ENCODE measurements at places on chromosomes 11 and 22.

- no peak for DNase-seq
Measured at GRCh38 chr11:104328512-104328907, 164.6 kb upstream of the PDGFD start.

DNA sequence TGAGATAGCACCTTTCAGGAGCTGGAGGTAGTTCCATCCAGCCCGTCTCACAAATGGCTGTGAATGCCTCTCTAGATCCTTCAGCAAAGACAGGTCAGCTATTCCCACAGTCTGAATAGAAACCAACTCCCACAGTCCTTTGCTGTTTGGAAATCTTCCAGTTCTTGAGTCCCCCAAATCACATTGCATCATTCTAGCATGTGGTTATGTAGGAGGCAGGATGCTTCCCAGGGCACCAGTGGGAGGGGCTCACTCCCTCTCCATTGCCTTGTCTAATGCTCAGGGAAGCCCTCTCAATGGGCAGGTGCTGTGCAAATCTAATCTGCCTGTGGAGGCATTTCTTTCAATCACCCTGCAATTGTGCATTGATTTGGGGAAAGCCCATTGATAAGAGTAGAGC is 14.6 kb downstream of the NAV2 start:
- DNase-seq = no peak

DNA sequence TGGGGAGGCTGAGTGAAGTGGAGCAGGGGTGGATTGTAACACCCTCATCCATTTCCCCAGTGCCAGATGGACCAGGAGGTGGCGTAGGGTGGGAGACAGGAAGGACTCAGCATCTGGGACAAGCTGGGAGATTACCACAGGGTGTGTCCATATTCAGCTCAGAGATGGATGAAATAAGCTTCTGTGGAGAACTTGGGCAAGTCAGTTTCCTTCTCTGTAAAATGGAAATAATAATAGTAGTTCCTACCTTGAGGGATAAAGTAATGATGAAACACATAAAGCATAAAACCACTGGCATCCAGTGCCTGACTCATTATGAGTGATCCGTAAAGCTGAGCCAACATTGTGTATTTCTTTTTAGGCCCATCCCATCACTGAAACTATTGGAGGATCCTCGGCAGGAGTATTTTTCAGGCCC is 607 bp upstream of the ROBO4 start:
- DNase-seq = peak; percentile 16

DNA sequence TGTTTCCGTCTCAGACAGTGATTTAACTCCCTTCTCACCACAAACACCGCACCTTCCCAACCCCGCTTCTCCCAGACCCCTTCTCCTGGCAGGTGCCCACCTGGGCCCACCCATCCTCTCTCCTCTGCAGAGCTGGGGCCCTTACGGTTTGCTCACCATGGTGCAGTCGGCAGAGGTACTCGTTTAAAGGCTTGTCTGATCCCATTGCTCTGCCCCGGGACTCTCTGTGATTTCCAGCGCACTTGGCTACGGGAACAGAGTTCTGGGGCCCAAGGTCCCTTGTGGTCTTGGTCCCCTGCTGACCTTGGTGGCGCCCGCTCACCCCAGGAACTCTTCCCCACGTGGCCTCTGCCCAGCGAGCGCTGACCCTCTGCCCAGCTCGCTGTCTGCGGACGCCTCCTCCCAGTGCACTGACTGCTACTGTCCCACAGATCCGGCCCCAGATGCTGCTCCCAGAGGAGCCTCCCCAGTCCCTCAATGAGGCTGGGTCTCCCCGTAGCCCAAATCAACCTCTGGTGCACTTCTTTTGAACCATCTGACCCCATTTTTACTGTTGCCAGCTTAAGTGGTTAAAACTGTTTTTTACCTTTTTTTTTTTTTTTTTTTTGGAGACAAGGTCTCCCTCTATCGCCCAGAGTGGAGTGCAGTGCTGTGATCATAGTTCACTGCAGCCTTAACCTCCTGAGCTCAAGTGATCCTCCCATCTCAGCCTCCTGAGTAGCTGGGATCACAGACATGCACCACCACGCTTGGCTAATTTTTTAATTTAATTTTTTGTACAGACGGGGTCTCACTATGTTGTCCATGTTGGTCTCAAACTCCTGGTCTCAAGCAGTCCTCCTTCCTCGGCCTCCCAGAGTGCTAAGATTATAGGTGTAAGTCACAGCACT is 21.3 kb upstream of the CTSD start:
- DNase-seq = no peak

- no peak for DNase-seq
Measured at GRCh38 chr11:111634981-111635705, 32.9 kb downstream of the SIK2 start.

DNA sequence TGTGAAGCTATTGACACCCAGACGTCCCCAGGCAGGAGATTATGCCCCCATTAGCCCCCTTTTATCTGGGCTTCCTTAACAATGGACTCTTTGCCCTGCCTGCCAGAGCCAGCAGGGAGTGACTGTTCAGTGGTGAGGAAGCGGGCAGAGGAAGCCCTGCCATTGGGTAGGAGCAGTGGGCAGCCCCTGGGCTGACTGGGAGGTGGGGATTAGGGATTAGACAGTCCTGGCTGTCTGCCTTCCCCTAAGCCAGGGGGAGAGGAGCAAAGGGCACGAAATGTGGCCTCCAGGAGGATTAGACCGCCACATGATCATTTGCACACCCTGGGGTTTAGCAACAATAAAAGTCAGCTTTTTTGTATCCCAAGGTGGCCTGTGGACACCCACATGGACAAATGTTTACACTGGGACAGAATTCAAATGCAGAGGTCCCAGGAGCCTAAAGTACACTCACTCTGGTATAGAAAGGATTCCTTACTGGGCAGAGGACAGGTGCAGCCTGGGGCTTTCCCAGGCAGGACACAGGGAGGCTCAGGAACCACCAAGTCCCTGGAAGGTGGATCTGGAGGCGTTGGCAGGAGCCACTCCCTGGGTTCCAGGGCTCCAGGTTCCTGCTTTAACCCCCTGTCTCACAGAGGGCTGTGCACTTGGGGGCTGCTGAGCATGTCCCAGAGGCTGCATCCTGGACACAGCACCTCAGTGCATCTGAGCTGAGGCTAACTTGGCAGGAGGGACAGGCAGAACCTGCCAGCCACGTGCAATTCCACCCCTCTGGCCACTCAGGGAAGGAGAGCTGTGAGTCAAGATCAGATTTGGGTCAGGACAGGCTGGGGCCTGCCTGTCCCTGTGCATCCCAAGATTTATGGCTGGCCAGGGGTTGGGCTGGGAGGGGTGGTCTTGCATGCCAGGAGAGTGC is 2.1 kb downstream of the PNPLA3 start:
- no peak for DNase-seq

GRCh38 chr11:719214-720016 is 13.4 kb downstream of the EPS8L2 start:
- DNase-seq = no peak

Measured in stimulated activated CD8-positive, alpha-beta memory T cell treated with anti-CD3 and anti-CD28 coated beads, Interleukin-4, amount 100 ng/mL, for 48 hours (primary cell).